ENCODE measurements at places on chromosomes 3 and 15.

- DNase-seq, result no peak
Measured at GRCh38 chr15:40334541-40334940, 6.2 kb downstream of the CCDC9B start.

- no peak for DNase-seq
Measured at GRCh38 chr15:80942746-80943565, 46.7 kb downstream of the MESD start.

- no peak for DNase-seq
Measured at GRCh38 chr3:161296814-161297213, 74.5 kb downstream of the SPTSSB start.

GRCh38 chr3:12999147-13000140 lies 73.8 kb downstream of the IQSEC1 start:
- DNase-seq, result peak; percentile 26
